ENCODE measurements at places on chromosomes 1 and 21.

DNA sequence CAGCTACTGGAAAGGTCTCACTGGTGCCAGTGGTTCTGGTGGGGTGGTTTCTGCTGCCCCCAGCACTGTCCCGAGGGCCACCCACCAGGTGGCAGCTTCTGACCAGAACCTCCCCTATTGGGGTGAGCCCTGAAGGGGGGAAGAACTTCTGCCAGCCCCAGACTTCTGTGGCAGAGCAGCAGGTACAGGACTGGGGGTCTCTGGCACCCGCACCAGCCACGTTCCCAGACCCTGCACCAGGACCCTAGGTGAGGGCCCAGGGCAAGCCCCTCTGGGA lies 1.6 kb downstream of the PUSL1 start:
- DNase-seq, result no peak

DNA sequence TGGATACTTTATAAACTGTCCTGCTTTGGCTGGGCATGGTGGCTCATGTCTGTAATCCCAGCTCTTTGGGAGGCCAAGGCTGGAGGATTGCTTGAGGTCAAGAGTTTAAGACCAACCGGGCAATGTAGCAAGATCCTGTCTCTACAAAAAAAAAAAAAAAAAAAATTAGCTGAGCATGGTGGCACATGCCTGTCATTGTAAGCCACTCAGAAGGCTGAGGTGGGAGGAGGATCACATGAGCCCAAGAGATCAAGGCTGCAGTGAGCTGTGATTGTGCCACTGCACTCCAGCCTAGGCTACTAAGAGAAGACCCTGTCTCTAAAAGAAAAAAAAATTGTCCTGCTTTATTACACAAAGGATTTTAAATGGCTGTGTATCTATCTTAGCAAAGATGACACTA lies 95.2 kb downstream of the LBR start:
- DNase-seq, result no peak

GRCh38 chr1:194447636-194448035 lies 1261.2 kb upstream of the B3GALT2 start:
- DNase-seq, result peak; percentile 81

- peak; percentile 57 for DNase-seq
Measured at GRCh38 chr1:26784023-26784871, 3.5 kb upstream of the PIGV start.

DNA sequence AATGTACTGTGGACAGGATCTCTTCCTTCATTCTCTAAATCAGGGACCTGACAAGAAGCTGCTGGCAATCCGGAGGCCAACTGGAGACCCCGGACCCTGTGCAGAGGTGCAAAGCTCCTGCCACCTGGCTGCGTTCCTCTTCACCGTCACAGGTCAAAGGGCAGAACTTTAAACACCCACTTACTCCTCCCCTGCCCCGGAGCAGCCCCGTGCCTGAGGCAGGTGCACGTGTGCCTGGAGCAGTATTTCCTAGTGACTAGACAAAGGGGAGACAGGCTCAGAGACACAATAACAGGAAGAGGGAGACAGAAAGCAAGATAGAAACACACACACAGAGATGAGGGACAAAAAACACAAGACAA lies 6.6 kb upstream of the PIGC start:
- DNase-seq, result no peak

DNA sequence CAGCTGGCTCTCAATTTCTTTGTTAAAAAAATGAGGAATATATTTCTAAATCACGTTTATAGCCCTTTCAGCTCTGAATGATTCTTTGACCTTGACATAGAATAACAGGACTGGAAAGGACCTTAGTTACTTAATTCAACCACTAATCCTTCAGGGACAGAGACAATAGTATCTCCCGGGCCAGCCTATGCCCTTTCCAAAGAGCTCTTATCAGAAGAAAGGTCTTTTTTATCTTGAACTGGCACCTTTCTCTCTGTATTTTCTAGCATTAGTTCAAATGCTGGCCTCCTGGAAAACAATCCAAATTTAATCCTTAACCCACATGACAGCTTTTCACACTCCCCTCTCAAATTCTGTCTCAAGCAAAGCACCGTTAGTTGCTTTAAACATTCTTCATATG lies 44.8 kb upstream of the FBXO28 start:
- DNase-seq, result no peak

DNA sequence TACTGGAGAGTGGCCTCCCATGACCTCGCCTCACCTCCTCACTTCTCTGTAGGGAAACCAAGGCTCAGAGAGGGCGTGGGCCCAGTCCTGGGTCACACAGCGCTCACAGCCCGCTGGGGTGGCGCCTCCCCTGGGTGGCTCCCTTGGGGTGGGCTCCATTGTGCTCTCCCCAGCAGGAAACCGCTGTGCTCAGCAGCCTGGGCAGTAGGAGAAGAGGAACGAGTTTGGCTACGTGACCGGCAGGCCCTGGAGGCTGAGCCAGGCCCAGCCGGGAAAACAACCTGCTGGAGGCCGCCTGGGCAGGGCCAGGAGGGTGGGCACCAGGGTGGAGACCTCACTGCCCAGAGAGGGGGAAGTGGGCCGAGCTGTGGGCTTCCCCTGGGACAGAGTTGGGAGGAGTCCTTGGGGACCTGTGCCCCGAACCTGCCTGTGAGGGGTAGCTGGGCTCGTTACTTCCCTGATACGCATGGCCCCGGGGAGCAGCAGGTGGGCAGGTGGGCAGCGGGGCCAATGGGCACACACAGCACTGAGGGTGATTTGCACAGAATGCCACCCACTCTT lies 15.0 kb upstream of the FAM131C start:
- DNase-seq, result no peak

GRCh38 chr1:78408192-78408591 lies 82.6 kb upstream of the PTGFR start:
- peak; percentile 90 for DNase-seq

- no peak for DNase-seq
Measured at GRCh38 chr1:56291374-56291919, 287.9 kb downstream of the PLPP3 start.

DNA sequence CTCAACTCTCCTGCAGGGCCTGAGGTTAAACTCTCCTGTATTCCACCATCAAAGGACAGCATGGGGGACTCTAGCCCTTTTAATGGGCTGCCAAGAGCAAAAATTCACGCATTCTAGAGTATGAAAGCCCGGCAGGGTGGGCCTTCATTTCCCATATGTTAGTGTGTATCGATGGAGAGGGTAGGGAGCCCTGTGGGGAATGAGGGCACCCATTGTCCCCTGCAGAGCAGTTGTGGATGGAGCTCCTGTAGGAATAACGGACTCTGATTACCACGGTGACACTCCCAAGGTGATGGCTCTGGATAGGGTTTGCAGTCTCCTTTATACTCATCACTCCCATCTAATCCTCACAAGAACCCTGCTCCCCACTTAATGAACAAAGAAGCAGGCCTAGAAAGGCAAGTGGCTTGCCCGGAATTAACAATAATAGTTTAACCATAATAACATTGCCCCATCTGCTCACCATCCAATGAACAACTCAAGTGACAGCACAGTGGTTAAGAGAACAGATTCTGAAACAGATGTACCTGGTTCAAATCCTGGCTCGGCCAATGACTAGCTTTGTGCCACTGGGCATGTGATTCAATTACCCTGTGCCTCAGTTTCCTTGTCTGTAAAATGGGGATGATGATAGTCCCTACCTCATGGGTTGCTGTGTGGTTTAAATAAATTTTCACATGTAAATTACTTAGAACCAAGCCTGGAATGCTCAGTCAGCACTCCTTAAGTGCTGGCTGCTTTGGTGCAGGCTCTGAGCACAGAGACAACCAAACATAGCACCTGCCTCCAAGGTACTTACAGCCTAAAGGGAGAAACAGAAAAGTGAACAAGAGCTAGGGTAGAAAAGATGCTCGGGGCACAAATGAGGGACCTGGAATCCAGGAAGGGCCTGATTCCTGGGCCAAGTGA lies 29.0 kb downstream of the HIVEP3 start:
- no peak for DNase-seq

- DNase-seq, result no peak
Measured at GRCh38 chr21:36510911-36511310, 31.0 kb upstream of the CLDN14 start.

GRCh38 chr1:20728371-20729154 lies 3.9 kb downstream of the SH2D5 start:
- no peak for DNase-seq

- no peak for DNase-seq
Measured at GRCh38 chr21:39105341-39105765, 77.9 kb downstream of the PSMG1 start.
